ENCODE measurements at places on chromosomes 1 and 21. TPM values are rescaled to one million over a fixed set of nuclear protein-coding genes. Genes with fewer than 3 reads are reported as not detected.

Gene TTLL7
- polyA plus RNA-seq, result 26.6 TPM

Gene BARHL2
- not detected for polyA plus RNA-seq

Gene RAB25
- polyA plus RNA-seq, result 1.0 TPM

Gene KLHDC9
- 0.86 TPM for polyA plus RNA-seq

Gene DRAXIN
- 0.26 TPM for polyA plus RNA-seq

Gene GUCA2A
- not detected for polyA plus RNA-seq

Gene OLIG1
- 0.25 TPM for polyA plus RNA-seq

Gene PAQR6
- 5.2 TPM for polyA plus RNA-seq

Gene NOS1AP
- polyA plus RNA-seq, result 1.1 TPM

Gene LEFTY1
- 0.52 TPM for polyA plus RNA-seq

DNA sequence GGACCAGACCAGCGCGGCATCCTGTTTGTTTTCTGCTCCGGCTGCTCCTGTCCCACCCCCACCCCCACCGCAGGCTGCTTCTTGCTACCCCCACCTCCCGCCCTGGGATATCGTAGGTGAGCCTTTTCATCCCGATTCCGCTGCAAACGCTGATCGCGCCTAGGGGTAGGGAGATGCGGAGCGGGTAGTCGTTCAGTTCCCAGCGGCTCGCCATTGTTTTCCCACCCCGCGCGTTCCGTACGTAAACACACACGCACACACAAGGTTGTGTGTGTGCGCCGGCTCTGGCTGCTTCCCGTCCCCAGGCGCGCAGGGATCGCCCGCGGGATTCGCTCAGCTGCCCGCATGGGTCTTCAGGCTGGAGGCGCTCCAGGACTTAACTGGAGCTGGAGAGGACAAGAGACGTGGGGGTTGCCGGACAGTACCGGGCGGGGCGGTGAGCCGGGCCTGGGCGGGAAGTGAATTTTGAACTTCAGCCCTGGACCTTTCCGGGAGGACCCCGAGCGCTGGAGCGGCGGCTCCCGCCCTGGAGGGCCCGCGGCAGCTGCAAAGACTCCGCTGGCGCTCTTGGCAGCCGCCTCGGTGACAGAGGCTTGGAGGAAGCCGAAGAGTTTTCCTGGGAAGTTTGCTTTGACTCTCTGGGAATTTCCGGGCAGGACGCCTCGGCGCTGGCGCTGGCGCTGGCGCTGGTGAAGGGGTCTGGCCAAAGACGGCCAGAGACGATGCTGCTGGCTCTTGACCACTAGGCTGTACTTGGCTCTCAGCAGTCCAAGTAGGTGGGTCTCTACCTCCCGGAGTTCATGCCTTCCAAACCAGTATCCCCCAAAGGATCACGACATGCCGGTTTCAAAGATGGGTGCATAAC, 1.6 kb downstream of the SOX13 start:
- DNase-seq, result peak; percentile 73

DNA sequence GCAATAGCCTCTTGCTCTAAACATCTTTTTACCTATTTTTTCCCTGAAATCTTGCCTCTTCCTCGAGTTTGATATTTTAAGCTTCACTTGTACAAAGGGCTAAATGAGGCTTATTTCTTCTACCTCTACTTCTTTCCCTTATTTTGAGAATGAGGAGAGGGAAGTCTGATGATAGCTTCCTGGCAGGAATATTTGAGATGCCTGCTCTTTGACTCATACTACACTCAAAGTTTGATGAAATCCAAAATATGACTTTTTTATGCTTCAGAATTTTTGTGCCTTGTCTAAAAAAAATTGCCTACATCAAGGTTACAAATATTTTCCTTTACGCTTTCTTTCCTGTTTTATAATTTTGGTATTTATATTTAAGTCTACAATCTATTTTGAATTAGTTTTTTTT, 624.4 kb upstream of the PLXNA2 start:
- no peak for DNase-seq

GRCh38 chr21:44802396-44803153, 955 bp upstream of the UBE2G2 start:
- DNase-seq, result no peak

DNA sequence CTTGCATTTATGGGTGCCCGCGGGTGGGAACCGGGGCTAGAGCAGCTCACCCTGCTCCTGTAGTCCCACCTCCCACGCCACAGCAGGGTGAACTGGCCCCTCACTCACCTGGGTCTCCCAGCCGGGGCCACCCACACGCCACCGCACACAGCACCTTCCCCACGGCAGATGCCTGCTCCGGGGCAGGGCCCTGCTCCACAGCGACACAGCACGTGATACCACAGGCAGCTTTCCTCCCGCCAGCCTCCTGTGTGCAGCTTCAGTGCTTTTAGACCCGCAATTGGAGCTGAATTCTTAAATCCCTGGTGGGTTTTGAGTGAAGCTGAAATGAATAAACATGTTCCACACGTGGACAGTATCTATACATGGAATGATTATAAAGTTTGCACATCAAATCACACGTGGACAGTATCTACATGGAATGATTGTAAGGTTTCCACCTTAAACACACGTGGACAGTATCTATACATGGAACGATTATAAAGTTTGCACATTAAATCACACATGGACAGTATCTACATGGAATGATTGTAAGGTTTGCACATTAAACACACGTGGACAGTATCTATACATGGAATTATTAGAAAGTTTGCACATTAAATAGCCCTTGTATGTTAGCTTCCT, 93.1 kb upstream of the COL6A1 start:
- DNase-seq, result no peak

DNA sequence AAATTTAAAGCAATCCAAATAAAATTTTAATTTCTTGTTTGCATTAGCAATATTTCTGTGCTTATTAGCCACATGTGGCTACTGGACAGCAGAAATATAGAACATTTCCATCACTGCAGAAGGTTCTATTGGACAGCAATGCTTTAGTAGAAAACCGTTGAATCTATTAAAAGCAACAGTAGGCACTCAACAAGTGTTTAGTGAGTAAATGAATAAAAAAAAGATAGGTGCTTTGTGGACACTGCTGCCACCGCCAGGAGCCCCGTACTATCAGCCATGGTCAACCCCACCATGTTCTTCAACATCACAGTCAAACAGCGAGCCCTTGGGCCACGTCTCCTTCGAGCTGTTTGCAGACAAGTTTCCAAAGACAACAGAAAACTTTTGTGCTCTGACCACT, 74.5 kb upstream of the MUTYH start:
- DNase-seq, result no peak

DNA sequence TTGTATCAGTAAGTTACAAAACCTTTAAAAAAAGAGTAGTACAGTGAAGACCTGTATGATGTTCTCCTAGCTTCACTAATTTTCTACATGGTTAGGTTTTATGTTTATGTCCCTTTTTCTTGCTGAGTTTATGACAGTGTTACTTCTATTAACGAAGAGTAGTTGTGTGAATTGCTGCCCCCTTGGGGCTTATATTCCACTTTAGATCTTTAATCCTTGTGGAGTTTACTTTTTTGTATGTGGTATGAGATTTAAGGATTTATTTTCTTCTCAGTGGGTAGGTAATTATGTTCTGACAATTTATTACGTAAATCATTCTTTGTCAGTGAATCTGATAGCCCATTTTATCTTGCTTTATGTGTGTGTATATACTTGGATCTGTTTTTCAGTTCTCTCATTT, 14.8 kb downstream of the KCTD3 start:
- no peak for DNase-seq

DNA sequence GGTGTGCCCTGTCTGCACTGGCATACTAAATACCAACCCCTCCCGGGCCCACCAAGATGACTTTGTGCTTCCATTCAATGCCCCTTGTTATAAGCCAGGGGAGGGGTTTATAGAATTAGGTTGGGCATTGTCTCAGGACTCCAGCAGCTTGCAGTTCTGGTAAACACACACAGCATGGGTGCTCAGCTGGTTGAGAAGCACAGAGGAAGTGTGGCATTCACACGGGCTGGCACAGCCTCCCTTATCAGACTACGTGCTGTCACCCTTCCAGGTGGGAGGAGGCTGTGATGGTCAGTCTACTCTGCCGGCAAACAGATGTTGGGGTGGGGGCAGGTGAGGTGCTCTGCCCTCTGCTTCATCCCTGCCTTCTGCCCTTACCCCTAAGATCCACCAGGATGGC, 15.0 kb upstream of the SLC6A17 start:
- DNase-seq, result no peak

GRCh38 chr1:91851130-91852010, 34.6 kb downstream of the TGFBR3 start:
- DNase-seq, result peak; percentile 92

DNA sequence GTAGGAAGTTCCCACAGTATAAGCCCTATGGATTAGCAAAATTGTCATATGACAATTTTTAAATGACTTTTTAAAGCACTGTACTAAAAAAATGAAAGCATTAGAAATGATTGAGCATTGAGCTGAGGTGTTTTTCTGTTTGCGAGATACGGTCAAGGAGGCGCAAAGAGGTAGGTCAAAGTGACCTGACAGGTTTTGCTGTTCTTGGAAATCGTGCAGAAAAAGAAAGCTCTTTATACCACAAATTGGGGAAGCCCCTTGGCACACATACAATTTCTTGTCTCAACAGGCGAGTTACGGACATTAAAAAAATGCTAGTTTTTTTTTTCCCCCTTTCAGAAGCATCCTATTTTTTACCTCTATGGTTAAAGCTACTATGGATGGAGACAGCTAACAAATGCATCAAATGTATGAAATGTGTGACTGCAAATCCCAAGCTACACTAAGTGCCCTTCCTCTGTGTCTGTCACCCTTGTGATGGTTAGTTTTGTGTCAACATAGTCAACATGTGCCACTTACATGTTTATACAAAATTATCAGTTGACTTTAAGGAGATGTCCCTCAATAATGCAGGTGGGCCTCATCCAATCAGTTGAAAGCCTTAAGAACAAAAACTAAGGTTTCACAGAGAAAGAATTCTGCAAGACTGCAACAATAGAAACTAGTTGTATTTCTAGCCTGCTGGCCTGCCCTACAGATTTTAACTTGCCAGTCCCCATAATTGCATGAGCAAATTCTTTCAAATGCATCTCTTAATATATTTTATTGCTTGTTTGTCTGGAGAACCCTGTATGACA, 29.3 kb downstream of the CRYZ start:
- DNase-seq, result no peak

DNA sequence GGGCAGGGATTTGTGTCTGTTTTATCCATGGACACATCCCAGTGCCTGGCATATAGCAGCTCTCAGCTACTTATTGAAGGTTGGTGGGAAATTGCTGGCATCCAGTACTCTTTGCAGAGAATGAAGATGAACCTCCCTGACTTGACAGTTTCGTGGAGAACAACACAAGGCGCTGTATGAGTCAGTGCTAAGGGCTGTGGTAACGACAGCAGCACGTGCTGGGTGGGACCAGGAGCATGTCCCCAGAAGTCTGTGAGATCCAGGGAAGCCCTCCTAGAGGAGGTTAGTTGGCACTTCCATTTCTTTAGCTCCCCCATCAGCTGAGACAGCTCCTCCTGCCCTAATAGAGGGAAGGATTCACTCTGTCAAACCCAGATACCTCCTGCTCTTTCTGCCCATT, 25.9 kb upstream of the IL19 start:
- no peak for DNase-seq

DNA sequence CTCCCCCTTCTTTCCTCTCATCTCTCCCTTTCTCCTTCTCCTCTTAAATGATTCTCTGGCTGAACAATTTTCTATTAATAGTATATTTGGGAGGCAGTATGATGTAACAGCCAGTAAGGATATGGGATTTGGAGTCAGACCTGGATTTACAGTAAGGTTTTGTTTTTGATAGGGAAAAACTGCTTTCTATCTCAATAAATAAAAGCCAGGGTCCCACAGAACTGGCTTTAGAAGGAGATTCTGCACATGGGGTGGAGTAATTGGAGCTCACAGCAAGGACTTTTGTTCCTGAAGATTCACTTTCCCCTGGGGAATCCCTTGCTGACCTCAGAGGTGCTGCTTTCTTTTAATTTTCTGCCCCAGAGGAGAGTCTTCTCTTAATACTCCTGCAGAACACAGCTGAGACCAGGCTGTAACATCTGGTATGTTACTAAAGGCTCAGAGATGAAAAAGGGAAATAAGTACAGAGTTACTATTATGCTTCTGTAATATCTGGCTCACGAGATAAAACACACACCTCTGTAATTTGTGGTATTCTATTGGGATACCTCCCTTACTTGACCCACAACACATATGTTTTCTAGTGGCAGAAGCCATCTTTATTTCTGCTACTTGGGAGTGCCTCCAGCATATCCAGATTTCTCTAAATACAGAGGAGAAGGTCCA, 13.4 kb downstream of the EPB41 start:
- no peak for DNase-seq

DNA sequence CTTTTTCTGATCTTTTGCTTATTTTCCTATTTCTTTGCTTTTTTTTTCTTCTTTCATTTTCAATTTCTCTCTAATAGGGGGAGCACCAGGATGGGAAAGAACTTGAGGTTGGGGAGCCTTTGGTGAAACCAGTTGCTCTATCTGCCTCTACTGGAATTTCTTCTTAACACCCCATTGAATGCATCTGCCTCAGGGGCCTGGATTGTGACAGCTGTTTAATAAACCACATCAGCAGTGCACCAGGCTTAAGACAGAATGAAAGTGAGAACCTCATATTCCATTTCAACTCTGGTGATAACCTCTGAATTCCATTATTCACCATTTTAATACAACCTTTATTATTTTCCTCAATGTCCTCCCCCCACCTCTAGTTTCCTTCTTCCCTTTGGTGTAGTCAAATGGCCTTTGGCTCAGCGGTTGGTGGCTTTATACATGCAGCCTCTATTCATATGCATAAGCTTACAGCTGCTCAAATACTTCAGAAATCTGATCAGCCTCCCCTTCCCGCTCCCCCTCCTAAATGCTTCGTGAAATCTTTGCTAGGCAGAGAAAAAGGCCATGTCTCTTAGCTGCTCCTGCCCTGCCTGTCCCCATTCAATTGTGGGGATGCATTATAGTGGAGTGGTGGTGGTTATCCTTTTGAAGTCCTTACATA, 537.3 kb upstream of the PLXNA2 start:
- no peak for DNase-seq

DNA sequence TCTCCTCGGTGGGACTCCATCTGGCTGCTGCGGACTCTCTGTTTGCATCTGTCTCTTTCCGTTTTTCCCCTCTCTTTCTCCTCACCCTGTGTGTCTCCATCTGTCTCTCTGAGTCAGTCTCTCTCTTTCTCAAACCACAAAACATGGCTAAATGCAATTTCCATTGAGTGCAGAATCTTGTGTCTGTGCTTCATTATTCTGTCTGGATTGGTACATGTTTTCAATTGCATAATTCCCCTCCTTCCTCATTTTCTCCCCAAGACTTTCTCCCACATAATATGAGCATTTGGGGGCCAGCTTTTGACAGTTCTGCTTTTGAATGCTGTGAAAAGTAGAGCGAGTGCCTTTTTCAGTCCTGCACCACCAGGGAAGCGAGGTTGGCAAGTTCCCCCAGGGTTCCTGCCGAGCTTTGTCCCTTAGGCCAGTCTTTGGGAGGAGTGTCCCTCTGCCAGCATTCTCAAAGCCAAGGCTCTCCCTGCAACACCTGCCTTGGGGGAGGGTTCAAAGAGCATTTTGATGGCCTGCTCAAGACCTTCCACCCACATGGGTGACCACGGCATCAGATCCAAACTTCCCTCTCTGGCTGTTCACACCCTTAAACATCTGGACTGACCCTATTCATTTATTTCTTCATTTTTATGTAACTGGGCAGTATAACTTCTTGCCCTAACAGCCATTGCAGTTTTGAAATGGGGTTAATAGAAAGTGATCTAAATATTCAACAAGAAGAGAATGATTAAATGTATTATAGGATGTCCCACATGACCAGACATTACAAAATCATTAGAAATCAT, 32.8 kb upstream of the SCMH1 start:
- no peak for DNase-seq

GRCh38 chr1:59769736-59770095, 45.0 kb upstream of the HOOK1 start:
- no peak for DNase-seq

All from hindlimb muscle (tissue), 1 donor.